ENCODE measurements at places on chromosomes 2 and 18. TPM values are rescaled to one million over a fixed set of nuclear protein-coding genes. Genes with fewer than 3 reads are reported as not detected.

CLEC4F gene
- total RNA-seq = not detected

LIMS1 gene
- 198 TPM for total RNA-seq

AQP12B gene
- under 0.01 TPM for total RNA-seq

INPP5D gene
- total RNA-seq = 302 TPM

RGPD4 gene
- not detected for total RNA-seq

DNA sequence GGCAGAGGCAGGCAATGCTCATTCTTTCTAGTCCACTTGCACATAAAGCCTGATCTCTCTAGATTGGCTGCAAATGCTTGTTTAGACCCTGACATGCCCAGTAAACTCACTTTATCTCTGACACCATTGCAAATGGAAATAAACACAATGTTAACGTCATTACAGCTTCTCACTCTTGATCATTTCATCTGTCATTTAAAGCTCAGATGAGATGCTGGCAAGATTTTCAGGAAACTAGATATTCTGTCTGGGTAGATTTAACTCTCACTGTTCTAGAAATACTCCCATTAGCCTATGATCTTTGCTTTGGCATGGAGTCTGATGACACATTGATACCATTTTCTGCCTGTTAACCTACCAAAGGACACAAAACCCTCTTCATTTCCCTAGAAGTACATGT is 320.7 kb upstream of the HNRNPA3 start:
- DNase-seq = no peak

- no peak for DNase-seq
These were observed 159.3 kb downstream of the CYRIA start for GRCh38 chr2:16506366-16506765.

DNA sequence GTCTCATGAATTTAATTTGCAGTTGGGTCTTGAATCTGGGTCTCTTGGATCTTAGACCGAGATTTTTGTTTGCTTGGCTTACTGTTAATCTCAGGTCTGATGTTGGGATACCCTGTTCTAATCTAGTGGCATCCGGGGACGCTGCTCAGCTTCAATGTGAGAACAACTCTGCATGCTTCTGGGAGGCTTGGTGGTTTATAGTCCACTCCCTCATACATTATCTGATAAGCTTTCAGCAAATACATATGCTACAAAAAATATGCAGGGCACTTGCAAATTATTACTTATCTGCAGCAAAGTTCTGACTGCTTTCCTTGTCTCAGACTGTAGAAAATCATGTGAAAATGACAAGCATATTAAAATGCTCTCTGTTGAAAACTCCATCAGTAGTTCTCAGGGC is 39.4 kb downstream of the RNF144A start:
- no peak for DNase-seq

DNA sequence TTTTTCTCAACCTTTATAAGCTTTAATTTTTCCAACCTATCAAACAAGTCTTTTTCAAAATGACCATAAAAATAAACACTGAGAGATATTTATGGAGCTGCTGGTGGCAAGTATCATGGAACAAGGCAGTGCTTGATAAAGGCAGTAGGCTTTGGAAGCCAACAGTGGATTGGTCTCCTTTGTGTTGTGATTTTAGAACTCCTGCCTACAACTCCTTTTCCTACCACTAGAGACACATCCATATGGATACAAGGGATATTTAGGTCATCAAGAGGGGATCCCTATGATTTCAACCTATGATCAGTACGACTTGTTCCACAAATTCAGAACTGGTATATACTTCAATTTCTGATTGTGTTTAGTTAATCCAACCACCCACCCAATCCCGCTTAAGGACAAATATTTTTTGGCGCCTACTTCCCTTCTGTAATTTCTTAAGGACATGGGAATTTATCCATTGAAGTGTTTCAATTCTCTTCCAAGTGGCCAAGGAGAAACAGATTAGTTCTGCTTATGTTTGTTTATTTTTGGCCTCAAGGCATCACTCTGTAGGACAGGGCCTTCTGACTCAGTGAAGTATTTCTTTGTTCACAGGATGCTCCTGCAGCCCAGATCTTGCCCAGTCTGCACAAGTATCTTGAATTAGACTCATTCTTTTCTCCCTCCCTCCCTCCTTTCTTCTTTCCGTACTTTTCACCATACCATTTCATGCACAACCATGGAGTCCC is 2119.6 kb upstream of the PIK3C3 start:
- no peak for DNase-seq

DNA sequence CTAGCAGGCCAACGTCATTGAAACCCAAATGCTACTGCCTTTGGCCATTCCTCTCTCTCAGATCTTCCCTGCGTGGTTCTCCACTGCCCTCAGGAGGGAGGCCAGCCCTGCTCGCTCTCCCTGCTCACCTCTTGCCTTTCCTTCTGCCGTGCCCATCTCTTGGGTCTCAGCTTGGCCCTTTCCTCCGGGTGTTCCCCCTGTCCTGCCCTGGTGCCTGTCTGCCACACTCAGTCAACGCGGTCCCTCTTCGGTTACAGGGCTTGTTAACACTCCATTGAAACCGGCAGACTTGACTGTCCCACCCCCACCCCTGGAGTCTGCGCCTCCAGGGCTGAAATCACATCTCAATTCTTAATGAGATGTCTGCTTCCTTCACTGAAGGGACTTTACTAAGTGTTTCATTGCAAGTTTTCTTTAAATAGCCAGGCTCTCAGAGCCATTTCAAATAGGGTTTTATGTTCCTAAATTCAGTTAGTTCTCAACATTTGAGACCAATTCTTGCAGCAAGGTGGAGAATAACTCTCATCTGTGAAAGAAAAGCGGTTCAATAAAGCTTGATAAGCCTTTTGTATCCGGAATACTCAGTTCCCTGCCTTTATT is 237.6 kb downstream of the DYSF start:
- DNase-seq = no peak

DNA sequence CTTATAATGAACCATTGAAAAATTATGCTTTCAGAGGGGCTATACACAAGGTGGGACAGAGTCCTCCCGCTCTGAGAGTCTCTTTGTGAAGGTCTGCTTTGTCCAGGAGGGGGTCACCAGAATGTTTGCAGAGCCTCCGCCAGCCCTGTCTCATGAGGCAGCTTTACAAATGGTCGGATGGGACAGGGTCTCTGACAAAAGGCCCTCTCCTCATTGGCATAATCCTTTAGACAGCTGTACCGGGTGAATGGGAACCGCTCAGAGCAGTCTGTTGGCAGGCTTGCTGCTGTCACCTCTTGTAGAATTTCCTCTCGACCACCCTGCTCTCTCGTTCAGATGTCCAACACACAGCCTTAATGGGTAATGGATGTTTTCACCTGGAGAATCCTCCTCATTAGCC is 40.2 kb upstream of the TGIF1 start:
- DNase-seq = no peak

DNA sequence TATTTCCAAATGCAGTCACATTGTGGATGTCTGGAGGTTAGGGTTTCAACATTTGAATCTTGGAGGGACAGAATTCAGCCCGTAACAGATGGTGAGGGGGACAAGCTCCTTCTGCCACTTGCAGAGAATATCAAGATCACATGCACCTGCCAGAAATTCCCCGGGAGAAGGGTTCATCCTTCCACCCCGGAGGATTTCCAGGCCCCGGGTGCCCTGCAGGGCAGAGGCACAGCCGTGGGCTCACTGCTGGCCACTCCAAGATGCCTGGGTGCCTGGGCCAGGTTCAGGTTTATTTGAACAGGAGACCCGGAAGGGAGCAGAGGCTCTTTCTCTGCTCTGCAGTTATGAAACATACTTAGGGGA is 38.2 kb upstream of the MGAT4A start:
- no peak for DNase-seq

DNA sequence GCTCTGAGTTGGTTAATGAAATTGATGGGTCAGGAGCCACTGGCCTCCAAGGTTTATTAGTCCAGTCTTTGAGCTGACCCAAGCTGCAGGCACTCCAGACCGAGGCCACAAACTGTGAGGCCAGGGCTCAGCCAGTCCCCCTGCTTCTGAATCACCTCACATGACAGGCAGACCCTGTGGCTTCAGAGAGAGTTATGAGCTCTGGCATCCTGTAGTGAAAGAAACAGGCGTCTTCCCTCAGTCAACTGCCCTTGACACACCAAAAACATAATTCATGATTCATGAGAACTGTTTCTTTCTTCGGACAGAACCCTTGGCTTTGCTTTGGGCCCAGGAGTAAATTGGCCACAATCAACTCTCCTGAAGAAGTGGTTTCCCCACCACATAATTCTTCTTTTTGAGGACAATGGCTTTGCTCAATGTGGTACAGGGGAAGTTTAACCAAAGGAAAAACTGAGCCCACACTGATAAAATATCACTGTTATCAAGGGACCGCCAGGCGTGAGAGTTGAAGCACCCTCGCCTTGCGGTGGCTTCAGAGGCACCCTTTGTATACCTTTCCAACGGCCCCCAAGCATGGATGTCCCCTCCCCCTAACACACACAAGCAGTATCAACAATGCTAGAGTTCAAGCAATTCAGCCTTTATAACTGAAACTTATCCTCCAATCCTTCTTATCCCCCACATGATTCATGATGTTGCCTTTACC is 226.9 kb downstream of the CYRIA start:
- peak; percentile 99 for DNase-seq

DNA sequence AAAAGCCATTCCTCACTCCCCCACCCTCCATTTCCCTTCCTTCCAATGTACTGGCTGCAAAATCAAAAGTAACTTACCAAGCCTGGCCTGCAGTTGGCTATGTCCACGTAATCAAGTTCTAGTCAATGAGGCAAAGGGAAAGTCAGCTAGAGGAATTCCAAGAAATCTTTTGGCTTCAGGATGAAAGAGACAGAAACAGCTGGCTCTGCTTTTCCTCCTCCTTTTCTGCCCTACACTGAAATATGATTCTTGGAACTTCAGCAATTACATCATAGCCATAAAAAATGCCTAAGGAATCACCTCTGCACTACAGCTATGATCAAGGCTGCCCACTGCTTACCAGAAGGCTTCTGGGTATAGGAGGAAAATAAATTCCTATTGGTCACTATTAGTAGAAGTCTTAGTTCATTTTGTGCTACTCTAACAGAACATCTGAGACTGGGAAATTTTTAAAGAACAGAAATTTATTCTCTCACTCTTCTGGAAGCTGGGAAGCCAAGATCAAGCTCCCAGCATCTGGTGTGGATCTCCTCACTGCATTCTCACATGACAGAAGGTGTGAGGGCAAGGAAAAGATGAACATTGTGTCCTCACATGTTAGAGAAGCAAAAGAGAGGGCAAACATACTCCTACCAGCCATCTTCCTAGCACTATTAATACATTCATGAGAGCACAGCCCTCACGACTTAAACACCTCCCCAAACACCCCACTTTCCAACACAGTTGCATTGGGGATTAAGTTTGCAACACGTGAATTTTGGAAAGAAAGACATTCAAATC is 219.9 kb downstream of the TMX3 start:
- DNase-seq = no peak
